CD4-positive, alpha-beta T cell treated with Interleukin-1 beta for 1 hour (primary cell): ENCODE measurements at places on chromosomes 5 and 9.

- no peak for DNase-seq
Measured at GRCh38 chr9:4935001-4935672, 49.9 kb upstream of the JAK2 start.

DNA sequence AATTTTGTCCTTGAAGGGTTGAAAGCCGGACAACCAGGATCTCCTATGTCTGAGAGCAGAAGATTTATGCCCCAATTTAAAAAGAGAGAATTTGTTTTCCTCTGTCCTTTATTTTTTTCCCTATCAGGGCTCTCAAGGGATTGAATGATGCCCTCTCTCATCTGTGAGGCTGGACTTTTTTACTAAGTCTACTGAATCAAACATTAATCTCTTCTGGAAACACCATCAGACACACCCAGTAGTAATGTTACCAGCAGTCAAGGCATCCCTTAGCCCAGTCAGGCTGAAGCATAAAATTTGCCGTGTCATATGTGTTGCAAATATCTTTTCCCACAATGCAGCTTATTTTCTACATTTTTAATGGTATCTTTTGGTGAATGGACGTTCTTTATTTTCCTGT, 1497.9 kb downstream of the MAT2B start:
- no peak for DNase-seq

DNA sequence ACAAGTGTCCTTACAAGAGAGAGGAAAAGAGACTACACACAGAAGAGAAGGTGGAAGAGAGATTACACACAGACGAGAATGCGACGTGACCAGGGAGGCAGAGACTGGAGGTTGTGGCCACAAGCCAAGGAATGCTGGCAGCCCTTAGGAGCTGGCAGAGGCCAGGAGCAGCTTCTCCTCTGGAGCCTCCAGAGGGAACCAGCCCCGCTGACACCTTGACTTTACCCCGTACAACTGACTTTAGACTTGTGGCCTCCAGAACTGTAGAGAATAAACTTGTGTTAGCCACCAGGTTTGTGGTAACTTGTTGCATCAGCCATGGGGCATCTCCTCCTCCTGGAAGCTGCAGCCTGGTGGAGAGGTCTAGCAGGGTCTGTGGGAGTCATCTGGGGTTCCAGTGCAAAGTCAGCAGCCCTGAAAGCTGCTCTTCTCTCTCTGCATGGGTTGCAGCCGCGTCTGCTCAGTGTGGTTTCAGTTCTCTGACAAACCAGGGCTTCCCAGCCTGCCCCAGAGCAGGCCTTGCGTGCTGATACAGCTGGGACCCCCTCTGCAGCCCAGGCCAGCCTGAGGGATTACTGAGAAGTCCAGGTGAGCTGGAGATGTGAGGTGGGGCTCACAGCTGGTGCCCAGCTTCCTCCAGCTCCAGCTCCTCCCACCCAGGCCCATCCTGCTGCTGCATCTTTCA, 30.8 kb upstream of the CNOT6 start:
- DNase-seq, result no peak

GRCh38 chr9:108224716-108225115, 631.1 kb downstream of the ACTL7B start:
- DNase-seq, result no peak

DNA sequence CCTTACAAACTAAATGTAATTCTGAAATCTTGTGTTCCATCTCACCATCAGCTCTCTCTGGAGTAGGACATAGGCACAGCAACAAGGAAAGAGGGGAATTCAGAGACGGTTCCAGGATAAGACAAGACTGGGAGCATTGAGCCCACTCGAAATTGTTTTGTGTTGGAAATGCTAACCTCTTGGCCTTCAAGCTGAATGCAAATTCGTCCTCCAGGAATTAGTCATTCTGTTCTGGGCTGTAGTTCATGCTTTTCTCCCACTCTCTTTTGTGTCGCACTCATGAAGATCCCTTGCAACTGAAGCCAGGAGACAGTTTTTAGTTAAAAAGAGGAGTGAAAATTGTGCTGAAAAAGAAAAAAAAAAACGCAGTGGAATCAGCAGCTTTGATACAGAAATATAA, 121.7 kb upstream of the SEMA6A start:
- DNase-seq, result no peak

GRCh38 chr5:40547557-40547956, 132.2 kb upstream of the PTGER4 start:
- DNase-seq, result no peak

GRCh38 chr9:479971-480350, 265.3 kb downstream of the DOCK8 start:
- DNase-seq, result no peak

- no peak for DNase-seq
Measured at GRCh38 chr9:109912726-109913460, 132.9 kb downstream of the PALM2AKAP2 start.

- no peak for DNase-seq
Measured at GRCh38 chr9:127174386-127175318, 52.2 kb upstream of the ANGPTL2 start.

- DNase-seq, result no peak
Measured at GRCh38 chr9:5265939-5266338, 34.7 kb downstream of the INSL4 start.

- DNase-seq, result no peak
Measured at GRCh38 chr5:11378461-11378860, 525.8 kb downstream of the CTNND2 start.

- DNase-seq, result no peak
Measured at GRCh38 chr5:79436821-79437220, 77.1 kb downstream of the HOMER1 start.

GRCh38 chr9:14985419-14985818, 75.2 kb upstream of the FREM1 start:
- no peak for DNase-seq

DNA sequence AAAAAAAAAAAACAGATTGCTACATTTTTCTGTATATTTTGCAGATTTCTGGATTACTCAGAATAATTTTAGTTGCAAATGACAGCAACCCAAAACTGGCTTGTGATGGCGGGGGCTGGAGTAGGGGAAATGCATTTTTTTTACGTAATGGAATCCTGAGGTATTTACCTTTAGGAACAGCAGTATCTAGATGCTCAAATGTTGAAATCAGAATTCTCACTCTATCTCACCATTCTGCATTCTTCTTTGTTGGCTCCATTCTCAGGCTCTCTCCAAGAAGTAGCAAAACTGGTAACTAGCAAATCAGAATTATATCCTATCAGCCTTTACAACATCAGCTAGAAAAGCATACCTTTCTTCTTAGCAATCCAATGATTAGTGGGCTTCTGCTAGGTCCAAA, 554.3 kb downstream of the PRELID2 start:
- no peak for DNase-seq

GRCh38 chr9:114269023-114269422, 53.9 kb upstream of the ORM1 start:
- DNase-seq, result no peak

DNA sequence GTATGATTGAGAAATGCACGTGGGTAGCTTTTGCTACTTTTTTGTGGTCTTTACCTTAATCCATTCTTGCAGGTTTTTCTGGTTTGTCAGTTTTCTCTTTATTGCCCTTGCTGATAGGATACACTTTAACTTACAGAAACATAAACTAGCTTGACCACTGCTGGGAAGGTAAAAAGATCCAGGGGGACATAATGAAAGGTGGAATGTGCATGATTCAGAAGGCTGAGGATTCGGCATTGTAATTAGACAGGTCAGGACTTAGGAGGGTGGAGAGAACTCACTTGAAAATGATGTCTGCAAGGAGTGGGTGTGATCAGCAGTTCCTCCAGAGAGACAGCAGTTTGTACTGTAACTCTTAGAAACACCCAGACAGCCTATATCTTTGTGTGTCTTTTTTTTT, 19.8 kb upstream of the TXNDC8 start:
- DNase-seq, result no peak

GRCh38 chr5:132506094-132506692, 15.6 kb upstream of the IRF1 start:
- no peak for DNase-seq

GRCh38 chr9:133858771-133859170, 120.6 kb upstream of the SARDH start:
- DNase-seq, result no peak

GRCh38 chr5:178766936-178767912, 36.8 kb upstream of the ZNF354A start:
- no peak for DNase-seq

DNA sequence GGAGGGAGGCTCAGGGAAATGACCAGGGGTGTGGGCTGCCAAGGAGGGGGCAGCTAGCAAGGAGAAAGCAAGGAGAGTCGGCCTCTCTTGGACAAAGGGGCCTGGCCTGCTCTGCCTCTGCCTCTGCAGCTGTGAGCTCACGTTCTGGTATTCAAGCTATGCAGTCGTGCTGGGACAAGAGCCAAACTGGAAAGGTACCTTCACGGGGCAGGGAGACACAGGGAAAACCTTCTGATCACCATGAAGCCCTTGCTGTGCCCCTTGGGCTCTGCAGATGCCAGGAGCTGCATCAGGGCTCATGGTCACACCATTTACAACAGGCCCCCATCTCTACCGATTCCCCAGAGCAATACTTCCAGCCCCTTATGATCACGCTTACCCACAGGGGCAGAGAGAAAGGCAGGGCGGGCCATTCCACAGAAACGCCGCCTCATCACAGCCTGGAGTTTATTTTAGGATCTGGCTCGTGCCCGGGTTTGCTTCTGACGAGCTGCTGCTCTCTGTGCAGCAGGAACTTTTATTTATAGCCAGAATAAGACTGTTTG, 63.2 kb downstream of the PRRT1B start:
- no peak for DNase-seq

- no peak for DNase-seq
Measured at GRCh38 chr5:103260951-103261350, 2.4 kb downstream of the MACIR start.

DNA sequence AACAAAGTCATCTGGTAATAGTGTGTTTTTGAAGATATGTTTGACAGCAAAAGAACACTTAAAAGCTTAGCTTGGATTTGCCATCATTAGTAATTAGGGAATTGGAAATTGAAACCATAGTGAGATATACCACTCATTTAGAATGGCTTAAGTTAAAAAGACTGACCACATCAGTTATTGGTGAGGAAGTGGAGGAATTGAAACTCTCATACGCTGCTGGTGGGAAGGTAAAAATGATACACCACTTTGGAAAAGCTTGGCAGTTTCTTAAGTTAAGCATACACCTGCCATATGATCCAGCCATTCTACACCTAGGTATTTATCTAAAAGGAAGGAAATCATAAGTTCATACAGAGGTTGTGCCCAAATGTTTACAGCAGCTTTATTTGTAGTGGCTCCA, 213.2 kb downstream of the TRIO start:
- DNase-seq, result no peak

DNA sequence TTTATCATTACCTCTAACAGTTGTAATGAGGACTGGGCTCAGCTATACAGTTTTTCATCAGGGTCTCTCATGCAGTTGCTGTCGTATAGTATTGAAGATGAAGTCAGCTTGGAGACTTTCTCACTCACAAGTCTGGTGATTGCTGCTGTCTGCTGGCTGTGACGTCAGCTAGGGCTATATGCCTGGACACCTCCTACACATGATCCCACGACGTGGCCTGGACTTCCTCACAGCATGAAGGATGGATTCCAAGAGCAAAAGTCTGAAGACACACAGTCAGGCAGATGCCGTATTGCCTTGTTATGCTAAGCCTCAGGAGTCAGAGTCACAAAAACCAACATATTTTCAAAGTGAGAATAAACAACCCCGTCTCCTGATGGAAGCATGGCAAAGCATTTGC, 193.3 kb downstream of the LURAP1L start:
- no peak for DNase-seq
